ELR (cell line): ENCODE measurements at places on chromosomes 11 and 22.

- peak; percentile 47 for DNase-seq
These were observed 36.1 kb downstream of the RELT start for GRCh38 chr11:73412308-73412707.

GRCh38 chr22:25027959-25028840 is 75.7 kb downstream of the KIAA1671 start:
- DNase-seq: peak; percentile 13

GRCh38 chr11:127137771-127138280 is 137.3 kb upstream of the KIRREL3 start:
- DNase-seq: no peak

DNA sequence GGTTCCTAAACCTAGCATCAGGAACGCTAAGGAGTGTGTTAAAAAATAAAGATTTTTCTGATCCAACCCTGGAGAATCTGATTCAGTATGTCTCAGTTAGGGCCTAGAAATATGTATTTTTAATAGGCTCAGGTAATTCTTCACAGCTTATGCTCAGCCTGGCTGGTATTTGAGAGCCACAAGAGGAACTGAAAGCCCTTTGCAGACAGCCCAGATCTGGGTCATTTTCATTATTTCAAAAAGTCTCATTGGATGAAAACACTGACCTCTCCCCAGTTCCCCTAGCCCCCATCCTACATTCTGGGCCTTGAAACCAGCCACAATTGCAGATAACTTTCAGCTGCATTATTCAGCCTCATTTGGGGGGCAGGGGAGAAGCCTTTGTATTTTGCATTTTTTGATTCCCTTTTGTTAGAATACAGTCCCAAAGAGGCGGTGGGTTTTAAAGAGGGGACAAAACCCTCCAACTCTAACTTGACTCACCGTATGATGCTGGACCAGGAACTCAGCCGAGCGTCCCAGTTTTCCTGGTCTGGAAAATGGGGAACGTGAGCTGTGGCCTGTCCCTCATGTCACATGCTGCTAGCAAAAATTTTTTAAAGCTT is 66.0 kb upstream of the LARGE1 start:
- DNase-seq: no peak

DNA sequence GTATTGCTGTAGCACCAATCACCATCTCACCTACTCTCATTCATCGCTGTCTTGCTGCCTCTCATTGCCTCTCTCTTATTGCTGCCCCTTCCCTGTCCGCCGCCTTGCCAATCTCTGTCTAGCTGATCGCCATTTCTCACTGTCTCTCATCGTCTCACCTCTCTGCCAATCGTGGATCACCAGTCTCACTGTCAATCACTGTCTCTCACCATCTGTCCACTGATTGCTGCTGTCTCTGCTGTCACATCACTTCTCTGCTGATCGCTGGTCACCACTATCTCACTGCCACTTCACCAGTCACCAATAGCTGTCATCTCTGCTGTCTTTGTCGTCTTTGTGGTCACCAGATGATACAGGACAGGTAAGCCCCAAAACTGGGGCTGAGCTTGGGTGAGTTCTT is 20.6 kb upstream of the RNASEH2C start:
- no peak for DNase-seq

- peak; percentile 28 for DNase-seq
These were observed 35.3 kb downstream of the EHF start for GRCh38 chr11:34656062-34656720.

DNA sequence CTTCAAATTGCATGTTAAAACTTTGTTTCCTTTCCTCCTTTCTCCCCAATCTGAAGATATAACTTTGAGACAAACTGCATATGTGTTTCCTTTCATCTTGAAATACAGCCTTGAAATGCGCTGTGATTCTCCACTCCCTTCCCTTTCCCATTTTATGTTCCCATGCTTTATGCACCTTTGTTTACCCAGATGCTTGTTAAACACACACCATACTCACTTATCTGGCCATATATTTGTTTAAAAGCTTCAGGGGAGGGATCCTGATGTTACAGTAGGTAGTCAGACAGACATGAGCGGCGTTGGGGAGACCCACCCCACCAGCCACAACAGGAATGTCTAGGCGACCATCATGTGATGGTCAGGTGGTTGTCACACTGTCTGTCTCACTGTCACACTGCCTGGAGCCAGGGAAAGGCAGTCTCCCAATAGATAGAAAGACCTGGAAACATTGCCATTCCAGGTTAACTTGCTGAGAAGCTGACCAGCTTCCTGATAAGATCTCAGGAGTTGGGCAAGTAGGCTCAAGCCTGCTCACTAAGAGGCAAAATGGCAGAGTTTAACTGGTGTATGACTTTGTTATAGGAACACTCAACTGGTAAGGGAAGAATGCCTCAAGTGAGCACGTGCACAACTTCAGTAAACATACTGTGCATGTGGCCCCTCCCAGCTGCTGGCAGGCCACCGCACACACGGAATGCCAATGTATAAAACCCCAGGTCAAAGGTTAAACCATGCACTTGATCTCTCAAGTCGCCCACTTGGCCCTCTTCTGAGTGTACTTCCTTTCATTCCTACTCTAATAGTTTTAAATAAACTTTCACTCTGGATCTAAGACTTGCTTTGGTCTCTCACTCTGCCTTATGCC is 23.5 kb upstream of the MSANTD2 start:
- DNase-seq: no peak

DNA sequence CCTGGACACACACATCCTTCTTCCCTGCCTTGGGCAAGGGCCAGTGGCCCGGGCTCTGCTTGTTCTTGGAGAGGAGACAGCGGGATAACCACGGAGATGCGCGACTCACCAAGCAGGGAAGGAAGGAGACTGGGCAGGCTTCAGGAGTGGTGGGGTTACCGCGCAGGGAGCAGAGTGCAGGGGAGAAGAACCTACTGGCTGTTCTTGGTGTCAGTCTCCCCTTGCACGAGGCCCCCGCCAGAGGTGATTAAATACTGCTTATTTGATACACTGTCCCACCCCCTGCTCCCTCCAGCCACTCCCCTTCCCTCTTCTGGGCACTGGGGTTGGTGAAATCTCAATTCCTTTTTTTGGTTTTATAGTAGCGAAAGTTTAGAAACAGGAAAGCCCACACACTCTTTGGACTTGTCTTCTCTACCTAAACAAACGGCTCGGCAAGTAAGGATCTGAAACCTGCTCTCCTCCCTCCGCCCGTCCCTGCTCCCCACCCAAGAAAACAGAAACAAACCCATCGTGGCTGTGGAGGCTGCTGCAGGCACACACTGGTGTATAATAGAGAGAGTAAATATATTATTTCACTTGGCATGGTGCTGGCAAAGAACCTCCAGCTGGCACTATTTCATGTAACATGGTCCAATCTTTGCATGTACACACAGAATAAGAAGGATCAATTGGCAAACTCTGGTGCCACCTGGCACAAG is 10.8 kb downstream of the LARGE2 start:
- peak; percentile 53 for DNase-seq

GRCh38 chr22:44701824-44702478 is at the start of gene PRR5:
TSS of gene PRR5 (plus strand) at chr22:44702204. CDS start at chr22:44702475, 271 bp downstream.
- peak; percentile 73 for DNase-seq
